Upper lobe of right lung (tissue), 1 donor: ENCODE measurements at places on chromosomes 5 and 9.
A peak's percentile ranks its signal among the peaks of the same experiment; 100 is the strongest.

DNA sequence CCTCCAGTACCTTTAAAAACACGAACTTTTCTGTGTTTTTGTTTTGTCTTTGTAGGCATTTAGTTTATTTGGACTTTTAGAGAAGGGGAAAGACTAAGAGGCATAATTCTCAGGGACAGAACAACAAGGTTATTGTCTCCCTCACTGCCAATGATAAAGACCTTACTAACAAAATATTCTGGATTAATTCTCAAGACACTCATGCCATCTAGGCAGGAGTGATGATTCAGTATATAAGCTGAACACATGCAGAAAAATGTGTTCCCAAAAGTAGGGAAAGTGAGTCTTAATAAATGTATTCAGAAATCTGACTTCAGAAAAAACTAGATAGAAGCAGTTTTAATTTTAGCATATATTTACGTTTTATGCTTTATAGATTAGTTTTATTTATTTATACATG is 17.4 kb upstream of the ASPN start:
- no peaks in the 10 kb centered on the region for H3K27me3 ChIP-seq
- no peak for DNase-seq
- no peak overlapping the region for H3K27ac ChIP-seq
- no peaks in the 10 kb centered on the region for H3K36me3 ChIP-seq
- H3K4me3 ChIP-seq = no peak overlapping the region

DNA sequence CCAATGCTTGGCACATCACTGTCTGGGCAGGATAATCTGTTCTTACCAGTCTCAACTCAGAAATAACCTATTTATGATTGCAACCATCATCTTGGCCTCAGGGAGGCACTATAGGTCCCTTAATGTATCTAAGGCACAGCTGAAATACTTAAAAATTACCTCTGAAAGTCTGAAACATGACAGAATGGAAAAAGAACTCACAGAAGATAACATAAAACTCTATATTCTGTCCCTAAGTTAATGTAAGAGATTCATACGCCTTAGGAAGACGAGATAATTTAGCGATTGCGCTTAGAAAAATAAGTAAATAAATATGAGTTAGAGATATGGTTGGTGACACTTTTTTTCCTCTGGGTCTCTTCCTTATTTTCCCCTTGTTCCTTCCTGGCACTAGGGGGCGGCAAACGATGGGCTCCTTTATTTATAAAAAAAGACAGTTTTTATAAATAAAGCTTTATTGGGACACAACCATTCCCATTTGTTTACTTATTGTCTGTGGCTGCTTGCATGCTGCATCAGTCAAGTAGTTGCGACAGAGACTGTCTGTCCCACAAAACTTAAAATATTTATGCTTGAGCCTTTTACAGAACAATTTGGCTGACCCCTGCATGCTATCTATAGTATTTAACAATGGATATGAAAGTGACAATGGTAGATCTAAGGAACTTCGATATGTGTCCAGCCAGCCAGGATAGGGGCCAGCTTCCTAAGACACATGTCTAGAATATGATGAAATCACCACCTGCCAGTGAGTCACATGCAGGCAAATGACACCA is 79.6 kb downstream of the PDE4D start:
- H3K4me1 ChIP-seq = no peaks in the 10 kb centered on the region
- no peaks in the 10 kb centered on the region for H3K36me3 ChIP-seq
- DNase-seq = no peak
- H3K4me3 ChIP-seq = no peak overlapping the region
- H3K27me3 ChIP-seq = peaks cover 9% of the 10 kb centered on the region

DNA sequence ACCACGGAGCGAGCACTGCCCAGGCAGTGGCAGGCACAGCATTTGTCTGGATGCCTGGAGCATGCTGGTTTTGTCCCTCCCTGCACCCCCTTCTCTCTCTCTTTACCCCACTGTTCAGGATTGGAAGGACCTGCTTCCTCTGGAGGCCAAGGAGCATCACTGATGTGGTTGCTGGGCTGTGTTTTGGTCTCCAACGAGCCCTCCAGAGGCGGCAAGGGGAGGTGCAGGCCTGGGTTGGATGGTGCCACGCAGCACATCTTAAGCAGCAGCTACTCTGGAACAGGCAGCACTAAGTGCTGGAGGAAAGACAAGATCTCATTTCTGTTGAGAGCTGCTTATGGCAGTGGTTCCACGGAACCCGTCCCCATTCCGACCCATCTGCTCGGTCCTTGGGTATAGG is 139.6 kb downstream of the CMYA5 start:
- H3K4me1 ChIP-seq = no peaks in the 10 kb centered on the region
- no peaks in the 10 kb centered on the region for H3K36me3 ChIP-seq

- no peak overlapping the region for H3K4me3 ChIP-seq
- DNase-seq = no peak
- H3K4me1 ChIP-seq = no peaks in the 10 kb centered on the region
- H3K27ac ChIP-seq = no peak overlapping the region
Measured at GRCh38 chr5:168186289-168187074, 105.0 kb upstream of the WWC1 start.

DNA sequence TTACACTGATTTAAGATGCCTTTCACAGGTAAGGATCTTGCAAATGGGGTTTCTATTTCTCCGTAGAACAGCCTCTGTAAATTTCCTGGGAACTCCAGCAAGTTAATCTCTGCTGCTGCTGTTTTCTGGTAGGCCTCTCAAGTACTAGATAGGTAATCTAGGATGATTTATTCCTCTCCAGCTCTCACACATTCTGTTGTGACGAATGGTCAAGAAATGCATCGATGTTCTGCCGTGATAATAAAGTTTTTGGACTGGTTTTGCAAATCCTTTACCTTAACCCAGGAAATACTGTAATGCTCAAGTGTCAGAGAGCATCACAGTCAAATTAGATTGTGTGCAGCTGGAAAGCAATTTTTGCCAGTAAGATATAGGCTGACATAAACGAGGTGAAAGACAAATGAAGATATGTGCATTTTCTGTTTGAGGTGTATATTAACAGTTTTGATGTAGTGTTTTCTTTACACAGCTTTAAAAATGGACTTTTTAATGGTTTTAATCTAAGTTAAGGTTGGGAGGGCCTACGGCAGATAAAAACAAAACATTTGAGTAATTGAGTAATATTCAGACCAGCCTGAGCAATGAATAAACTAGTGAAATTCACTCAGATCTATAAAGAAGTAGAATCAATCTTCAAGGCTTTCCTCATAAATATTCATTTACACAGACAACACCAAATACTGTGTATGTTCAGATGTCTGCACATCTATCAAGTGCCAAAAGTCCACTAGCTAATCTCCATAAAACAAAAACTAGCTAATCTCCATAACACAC is 300.6 kb upstream of the EDIL3 start:
- H3K27ac ChIP-seq = no peak overlapping the region
- H3K4me3 ChIP-seq = no peak overlapping the region
- no peaks in the 10 kb centered on the region for H3K4me1 ChIP-seq
- H3K36me3 ChIP-seq = no peaks in the 10 kb centered on the region

DNA sequence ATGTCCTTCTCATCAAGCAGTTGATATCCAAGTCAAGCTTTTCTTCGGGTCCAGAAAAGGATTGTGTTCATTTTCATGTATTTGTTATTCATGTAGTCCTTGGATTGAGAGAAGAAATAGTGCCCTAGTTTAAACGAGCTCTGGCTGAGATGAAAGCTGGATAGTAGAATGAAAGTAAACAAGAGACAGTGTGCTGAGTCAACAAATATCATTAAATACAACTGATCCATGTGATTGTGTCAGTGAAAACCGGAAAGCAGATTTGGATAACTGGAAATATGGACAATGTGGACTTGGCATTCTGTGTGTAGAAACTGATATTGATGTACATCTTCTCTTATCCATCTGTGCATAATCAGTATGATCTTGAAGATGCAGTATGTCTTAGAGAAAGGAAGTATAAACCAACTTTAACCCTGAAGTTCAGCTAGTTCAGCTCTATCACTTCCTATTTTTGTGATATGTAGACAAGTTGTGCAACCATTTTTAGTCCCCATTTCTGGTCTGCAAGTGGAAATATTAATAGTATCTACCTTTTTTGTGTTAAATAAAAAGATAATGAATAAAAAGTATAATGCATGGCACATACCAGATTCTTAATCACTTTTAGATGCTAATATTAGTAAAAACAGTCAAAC is 4.4 kb downstream of the MUSK start:
- H3K4me3 ChIP-seq = no peak overlapping the region
- H3K27ac ChIP-seq = no peak overlapping the region

DNA sequence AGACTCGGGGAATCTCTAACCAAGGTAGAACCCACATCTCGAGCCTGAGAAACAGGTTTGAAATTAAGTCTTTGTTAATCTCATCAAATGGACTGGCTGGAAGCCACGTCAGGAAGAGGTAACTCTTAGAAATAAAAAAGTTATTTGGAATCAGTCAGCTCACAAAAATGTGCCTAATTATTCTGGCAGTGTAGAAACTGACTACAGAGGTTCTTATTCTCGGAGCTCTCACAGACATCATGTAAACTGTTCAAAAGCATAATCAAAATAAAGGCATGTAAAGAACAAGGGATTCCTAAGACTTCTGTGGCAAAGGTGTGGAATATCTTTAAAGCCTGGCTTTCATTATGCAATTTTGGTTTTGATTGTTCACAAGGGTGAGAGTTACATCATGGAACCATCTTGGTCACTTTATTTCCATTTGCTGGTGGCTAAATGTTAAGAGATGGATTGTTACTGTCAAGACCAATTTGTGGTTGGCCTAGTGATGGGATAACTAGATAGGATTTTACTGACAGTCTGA is 85.1 kb downstream of the OTULIN start:
- H3K4me1 ChIP-seq = no peaks in the 10 kb centered on the region
- H3K4me3 ChIP-seq = no peak overlapping the region
- no peak overlapping the region for H3K27ac ChIP-seq
- no peaks in the 10 kb centered on the region for H3K27me3 ChIP-seq
- DNase-seq = no peak

GRCh38 chr5:154351566-154351965 is 94.2 kb upstream of the SAP30L start:
- no peak for DNase-seq
- no peak overlapping the region for H3K4me3 ChIP-seq
- no peaks in the 10 kb centered on the region for H3K27me3 ChIP-seq
- H3K4me1 ChIP-seq = no peaks in the 10 kb centered on the region
- no peaks in the 10 kb centered on the region for H3K36me3 ChIP-seq

- no peaks in the 10 kb centered on the region for H3K4me1 ChIP-seq
- peak; percentile 72 for DNase-seq
- no peaks in the 10 kb centered on the region for H3K27me3 ChIP-seq
- peak overlapping the region; percentile 87 for H3K27ac ChIP-seq
- H3K4me3 ChIP-seq = peak overlapping the region; percentile 92
Measured at GRCh38 chr5:127031147-127031862, 947 bp upstream of the MARCHF3 start.

- H3K4me1 ChIP-seq = no peaks in the 10 kb centered on the region
- H3K36me3 ChIP-seq = peaks cover 7% of the 10 kb centered on the region
- H3K27ac ChIP-seq = no peak overlapping the region
Measured at GRCh38 chr5:69432412-69433206, 17.7 kb downstream of the MARVELD2 start.

GRCh38 chr5:19855931-19856330 is 132.1 kb downstream of the CDH18 start:
- H3K36me3 ChIP-seq = no peaks in the 10 kb centered on the region
- DNase-seq = no peak
- no peaks in the 10 kb centered on the region for H3K27me3 ChIP-seq
- no peak overlapping the region for H3K4me3 ChIP-seq
- H3K27ac ChIP-seq = no peak overlapping the region

DNA sequence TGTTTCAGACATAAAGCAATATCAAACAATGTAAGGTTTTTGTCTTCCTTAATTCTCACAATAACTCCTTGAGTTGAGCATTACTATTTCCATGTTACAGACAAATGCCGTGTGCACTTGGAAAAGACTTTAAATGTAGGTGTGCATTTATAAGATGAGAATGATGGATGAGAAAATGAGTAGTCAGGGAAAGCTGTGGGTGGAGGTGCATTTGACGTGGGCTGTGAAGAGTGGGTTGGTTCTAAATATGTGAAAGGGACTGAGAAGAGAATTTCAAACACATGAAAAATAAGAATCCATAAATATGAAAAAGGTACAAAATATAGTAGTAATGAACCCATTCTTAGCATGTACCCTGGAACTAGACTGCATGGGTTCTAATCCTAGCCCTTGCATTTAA is 171.6 kb upstream of the PPP2R2B start:
- no peak for DNase-seq
- H3K27ac ChIP-seq = no peak overlapping the region
- H3K36me3 ChIP-seq = no peaks in the 10 kb centered on the region
- no peaks in the 10 kb centered on the region for H3K4me1 ChIP-seq
